Activated CD4-positive, alpha-beta T cell treated with anti-CD3 and anti-CD28 coated beads, Interleukin-2, amount 50 U/mL, for 16 hours (primary cell): ENCODE measurements at places on chromosomes 7 and 10.

DNA sequence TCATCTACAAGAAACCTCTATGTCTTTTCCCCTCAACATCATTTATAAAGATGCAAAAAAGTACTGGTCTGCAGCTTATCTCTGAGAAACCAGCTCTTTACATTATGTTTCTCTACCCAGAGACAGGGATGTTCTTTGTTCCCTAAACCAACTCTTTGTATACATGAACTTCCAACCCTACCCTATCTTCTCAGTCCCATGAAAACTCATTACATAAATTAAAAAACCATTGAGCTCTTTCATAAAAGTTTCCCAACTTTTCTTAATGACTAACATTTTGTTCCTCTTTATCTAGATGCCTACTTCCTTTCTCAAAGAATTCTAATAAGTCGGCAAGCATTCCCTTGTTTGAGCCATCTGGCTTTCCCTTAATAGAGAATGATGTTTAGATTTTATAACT lies 192.8 kb upstream of the AGK start:
- no peak for DNase-seq

GRCh38 chr10:96747734-96748550 lies 27.6 kb upstream of the PIK3AP1 start:
- peak; percentile 69 for DNase-seq

- no peak for DNase-seq
Observed at GRCh38 chr7:129252128-129252527, 27.3 kb downstream of the AHCYL2 start.

DNA sequence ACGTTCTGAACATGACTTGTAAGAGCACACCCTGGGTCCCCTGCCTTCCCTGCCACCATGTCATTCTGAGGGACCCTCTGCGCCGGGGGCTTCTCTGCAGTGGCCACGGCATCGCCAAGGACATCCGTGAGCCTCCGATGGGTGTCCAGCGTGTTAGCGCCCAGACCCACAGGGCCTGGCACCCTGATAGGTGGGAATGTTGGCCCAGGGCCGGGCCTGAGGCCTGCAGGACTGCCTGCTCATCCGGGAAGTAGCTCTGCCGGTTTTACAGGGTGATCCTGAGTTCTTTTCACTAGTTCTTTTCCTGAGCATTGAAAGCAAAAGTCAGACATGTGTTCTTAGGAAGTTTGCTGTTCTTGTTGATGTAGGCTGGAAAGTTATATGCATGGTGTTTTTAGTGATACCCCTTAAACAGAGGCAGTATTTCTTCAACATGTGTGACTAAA lies 54.5 kb downstream of the WDR37 start:
- no peak for DNase-seq

GRCh38 chr10:48981310-48981907 lies 41.8 kb upstream of the LRRC18 start:
- DNase-seq, result peak; percentile 49

- DNase-seq, result no peak
Observed at GRCh38 chr7:125892434-125892833, 962.8 kb upstream of the POT1 start.

- no peak for DNase-seq
Observed at GRCh38 chr7:815284-816216, 16.7 kb upstream of the SUN1 start.

DNA sequence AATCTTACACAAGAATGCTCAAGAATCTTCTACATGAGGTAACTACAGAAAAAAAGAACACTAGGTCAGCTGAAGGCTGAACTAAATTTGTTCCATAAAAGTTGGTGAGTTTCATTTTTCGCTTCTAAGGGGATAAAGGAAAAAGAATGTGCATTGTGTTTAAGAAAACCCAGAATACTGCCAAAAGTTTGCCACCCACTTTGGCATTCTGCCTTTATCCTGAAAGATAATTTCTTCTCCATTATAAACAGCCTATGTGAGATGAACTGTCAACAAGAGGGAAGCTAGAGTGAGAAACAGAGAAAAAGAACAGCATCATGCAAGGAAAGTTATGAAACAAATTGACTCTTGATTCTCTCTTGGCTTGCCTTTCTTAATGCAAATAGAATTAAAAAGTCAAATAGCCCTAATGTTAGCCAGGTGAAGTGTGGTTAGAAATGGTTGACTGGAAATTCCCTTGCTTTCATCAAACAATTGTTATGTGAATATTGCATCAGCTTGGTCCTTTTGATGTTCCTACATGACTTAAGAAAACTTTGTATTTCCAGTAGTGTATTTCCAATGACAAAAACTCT lies 25.8 kb downstream of the STEAP1 start:
- DNase-seq, result peak; percentile 10

DNA sequence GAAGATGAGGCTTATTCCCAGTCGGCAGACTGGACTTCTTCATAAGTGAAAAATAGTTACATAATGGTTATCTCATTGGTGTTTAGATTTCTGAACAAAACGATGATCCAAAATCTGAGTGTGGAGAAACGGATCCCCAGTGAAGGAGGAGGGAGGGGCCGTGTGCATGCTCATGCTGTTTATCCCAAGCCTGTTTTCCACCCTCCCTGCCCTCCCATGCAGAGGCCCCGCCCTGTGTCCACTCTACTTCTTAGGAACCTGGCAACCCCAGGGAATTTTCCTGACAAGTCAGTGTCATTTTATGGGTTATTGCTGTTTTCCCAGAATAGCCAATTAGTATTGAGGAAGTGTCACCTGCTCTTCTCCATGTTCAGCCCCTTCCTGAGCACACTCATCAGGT lies 174.0 kb downstream of the CELF2 start:
- DNase-seq, result no peak

GRCh38 chr10:68212721-68213352 lies 19.1 kb downstream of the ATOH7 start:
- peak; percentile 18 for DNase-seq

- peak; percentile 86 for DNase-seq
Observed at GRCh38 chr10:79266543-79267312, 80.5 kb upstream of the PPIF start.

DNA sequence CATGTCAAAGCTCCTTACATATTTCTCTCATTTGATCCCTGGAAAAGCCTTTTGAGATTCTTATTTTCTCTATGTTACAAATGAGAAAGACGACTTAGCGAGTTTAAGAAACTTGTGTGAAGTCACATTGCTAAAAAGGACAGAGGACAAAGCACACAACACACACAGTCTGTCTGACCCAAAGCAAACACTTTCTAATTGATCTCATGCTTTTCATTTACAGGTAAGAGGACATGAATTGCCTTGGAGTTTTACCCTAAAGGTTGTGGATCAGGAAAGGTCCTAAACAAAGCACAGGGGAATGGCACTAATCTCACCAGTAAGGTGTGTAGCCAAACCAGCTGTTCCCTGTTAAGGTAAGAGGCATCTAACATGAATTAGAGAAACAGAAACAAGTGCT lies 18.7 kb downstream of the SLC35G1 start:
- no peak for DNase-seq

- peak; percentile 61 for DNase-seq
Observed at GRCh38 chr10:28177944-28178637, 124.8 kb downstream of the MPP7 start.

DNA sequence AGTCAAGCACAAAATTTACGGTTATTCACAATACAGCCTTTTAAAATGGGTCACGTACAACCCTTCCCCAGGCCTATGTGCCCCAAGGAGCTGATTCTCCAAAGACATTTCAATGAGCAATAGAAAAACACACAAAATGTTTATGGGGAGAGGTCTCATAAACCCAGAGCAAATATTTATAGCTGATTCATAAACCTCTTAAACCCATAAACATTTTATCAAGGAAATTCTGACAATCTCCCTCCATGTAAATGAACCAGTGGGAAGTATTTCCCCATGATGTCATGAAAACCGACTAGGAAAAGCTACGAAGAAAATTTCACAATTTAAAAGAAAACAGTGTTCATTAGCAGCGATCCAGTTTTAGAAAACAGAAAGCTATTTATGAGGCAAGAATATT lies 36.0 kb downstream of the SFMBT2 start:
- no peak for DNase-seq

DNA sequence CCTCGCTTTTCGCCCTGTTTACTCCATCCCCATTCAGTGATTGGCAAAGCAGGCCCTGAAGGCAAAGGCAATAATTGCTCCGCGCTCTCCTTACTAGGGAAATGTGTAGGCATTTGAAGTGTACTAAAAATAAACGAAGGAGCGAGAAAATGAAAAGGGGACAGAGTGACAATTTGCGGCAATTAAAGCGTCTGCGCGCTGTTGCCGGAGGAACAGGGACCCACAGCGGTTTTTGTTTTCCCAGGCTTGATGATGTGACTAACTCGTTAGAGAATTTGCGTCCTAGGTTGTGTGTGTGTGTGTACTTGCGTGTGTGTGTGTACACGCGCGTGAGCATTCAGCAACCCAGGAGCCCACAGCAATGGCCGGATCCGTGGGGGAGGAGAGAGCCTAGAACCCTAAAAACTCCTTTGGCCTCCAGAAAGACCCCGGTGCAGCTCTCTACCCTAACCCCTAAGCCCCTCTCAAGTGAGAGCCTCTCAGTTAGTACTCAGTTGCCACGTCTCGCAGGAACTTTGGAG lies 7.8 kb upstream of the DLX6 start:
- no peak for DNase-seq

DNA sequence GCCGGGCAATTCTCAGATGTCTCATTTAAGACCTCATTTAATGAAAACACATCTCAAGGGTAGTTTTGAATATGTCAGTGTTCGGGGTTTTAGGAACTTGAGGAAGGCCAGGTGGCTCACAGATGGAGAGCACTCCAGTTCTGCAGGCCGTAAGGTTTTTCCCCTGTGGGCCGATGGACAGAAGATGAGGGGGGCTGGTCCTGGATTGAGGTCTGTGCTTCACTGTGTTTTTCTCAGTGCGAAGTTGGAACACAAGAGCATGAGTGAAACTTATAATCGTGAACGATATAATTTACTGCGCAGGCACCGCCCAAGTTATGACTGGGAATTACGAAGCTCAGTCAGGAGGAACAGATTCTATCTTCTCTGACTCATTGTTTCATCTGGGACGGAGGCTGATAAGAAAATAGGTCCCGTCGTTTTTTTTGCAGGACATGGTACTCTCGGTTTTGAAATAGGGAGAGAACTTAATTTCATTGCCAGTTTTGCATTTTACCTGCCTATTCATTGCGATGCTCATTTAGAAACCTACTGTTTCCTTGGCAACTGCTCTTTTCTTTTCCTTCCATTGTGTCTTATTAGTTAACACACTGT lies 591.0 kb upstream of the PFKP start:
- no peak for DNase-seq

DNA sequence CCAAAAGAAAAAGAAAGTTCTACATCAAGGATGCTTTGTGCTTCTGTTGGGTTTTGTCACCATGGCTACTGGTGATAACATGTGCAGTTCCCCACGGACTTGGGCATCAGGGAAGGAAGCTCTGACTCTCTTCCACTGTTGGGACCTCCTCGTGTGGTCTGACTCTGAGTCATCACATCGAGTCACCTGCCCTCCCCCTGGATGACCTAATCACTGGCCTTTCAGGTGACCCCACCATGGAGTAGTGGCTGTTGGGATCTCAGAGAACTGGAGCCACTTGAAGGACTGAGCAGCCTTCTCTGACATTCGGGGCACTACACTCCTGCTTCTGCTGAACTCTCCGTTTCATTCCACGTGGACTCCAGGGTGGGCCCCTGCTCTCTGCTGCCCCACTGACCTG lies 60.8 kb upstream of the DOCK1 start:
- no peak for DNase-seq

- no peak for DNase-seq
Observed at GRCh38 chr10:31207636-31208035, 111.4 kb upstream of the ZEB1 start.

DNA sequence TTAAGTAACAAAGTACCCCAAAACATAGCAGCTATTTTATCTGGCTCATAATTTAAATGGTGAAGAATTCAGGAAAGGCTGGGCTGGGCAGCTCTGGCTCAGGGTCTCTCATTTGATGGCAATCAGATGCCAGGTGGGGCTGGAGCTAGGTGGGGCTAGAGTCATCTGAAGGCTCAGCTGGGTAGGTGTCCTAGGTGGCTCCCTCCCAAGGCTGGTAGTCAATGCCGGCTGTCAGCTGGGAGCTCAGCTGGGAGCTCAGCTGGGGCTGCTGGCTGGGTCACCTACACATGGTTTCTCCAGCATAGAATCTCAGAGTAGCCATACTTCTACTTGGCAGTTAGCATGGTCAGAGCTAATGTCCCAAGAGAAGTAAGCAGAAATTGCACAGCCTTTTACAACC lies 34.1 kb downstream of the OSBPL3 start:
- no peak for DNase-seq

DNA sequence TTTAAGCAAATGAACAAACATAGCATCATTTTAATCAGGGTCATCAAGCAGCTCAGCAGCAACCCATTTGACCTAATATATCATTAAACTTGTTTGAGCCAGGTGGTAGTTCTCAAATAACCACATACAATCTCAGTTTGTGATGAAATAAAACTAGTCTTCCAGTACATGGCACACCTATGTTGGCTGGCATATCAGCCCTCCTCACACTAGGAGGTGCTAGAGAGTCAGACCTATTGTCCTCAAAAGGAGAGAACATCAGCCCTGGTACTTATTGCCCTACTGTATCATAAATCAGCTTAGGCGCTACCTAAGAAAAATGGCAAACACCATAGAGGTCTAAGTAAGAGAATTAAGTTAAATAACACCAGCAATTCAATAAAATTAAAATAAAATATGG lies 81.7 kb downstream of the CABCOCO1 start:
- peak; percentile 23 for DNase-seq

DNA sequence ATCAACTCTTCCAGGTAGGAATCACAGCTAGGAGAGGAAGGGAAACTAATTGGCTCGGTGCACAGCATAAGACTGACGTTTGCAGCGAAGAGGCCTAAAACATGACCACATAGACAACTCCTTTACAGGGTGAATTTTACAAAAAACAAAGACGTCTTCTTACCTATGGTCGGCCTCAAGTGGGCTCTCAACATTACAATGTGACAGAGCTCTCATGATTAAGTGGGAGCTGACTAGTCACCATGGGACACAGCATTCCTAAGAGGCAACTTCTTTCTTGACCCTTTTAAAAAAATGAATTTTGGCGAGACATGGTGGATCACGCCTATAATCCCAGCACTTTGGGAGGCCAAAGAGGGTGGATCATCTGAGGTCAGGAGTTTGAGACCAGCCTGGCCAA lies 4.6 kb downstream of the PDIA4 start:
- DNase-seq, result no peak

DNA sequence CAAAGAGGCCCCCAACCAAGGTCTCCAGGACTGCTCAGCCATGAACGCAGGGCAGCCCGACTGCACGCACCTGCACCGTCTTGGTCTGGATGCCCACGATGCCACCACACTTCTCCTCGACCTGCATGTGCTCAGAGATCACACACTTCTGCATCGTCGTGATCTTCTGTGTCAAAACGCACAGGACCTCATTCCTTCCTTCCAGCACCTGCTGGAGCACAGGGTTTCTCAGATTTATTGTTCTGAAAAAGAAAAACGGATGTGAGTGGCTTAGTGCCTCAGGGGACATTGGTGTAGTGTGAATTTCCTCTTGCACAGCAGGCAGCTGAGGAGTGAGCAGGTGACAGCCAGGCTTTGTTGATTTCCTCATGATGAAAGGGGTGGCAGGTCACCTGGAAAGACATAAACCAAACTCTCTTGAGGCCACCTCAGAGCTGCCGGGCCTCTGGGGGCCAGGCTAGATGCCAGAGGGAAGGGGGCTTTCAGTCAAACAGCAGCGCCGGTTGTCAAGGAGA lies 38.2 kb downstream of the GSDME start:
- DNase-seq, result no peak
